Substantia nigra (tissue), 51 donors: ENCODE measurements at places on chromosomes 3 and 15.

- DNase-seq: peak; percentile 9
These were observed 67.9 kb upstream of the MITF start for GRCh38 chr3:69671082-69671952.

DNA sequence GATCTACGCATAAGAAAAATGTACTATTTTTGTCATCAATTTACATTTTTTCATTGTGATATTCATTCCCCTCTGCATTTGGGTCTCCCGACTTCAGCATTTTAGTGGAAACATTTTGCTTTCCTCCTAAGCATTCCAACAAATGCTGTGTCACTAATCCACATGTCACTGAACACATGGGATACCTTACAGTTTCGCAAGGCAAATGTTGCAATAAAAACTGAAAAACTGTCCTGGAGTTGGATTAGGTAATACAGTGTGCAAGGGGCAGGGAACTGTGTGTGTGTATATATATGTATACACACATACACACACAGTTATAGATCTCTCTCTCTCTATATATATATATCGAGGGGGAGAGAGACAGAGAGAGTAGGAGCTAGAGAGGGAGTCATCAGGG is 632.2 kb downstream of the MAGI1 start:
- DNase-seq: no peak

DNA sequence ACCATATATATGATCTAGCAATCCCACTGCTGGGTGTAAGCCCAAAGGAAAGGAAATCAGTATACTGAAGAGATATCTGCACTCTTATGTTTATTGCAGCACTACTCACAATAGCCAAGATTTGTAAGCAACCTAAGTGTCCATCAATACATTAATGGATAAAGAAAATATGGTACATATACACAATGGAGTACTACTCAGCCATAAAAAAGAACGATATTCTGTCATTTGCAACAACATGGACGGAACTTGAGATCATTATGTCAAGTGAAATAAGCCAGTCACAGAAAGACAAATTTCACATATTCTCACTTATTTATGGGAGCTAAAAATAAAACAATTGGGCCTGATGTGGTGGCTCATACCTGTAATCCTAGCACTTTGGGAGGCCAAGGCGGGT is 21.9 kb upstream of the ARNT2 start:
- no peak for DNase-seq

- DNase-seq: no peak
These were observed 26.9 kb downstream of the DNASE1L3 start for GRCh38 chr3:58183891-58184290.

GRCh38 chr3:132290833-132291232 is 26.4 kb upstream of the ACP3 start:
- DNase-seq: no peak

- no peak for DNase-seq
These were observed 171.4 kb downstream of the GREM1 start for GRCh38 chr15:32889214-32889613.

DNA sequence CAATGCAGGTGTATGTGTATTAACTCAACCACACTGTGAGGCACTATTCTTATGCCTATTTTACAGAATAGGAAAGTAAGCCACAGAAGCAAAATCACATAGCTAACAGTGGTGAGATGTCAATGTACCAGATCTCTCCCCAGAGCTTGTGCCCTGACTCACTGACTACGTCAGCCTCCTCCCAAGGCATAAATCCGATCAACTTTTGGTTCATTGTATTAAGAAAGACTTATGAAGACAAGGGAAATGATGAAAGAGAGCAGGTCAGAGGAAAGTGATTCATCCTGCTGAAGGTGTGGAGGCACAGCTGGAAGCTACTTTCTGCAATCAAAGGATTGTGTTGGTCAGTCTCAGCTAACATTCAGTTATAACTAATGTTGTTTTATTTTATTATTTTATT is 33.0 kb upstream of the SV2B start:
- DNase-seq: no peak

GRCh38 chr3:148240351-148240750 is 457.4 kb upstream of the AGTR1 start:
- no peak for DNase-seq

DNA sequence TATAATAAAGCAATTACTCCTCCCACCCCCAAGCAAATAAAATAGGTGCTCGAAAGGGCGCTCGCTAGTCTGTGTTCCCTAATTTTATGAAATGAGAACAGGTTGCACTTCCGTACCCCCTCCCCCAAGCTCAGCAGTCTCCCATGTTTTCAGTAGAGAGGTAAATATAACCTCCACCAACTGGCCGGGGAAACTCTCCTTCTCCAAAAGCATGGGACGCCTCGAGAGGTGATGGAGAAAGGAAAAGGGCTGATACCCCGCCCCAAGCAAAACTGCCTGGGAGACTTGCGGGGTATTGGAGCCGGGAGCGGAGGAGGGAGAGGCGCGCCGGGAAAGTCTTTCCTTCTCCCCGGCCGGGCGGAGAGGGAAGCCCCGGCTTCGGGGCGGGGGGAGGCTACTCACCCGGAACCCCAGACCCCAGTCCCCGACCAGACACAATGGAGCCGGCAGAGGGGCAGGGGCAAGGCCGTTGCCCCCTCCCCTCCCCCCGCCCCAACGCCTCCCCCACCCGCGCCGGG is 605 bp downstream of the DCUN1D1 start:
- DNase-seq: no peak

GRCh38 chr15:74220475-74221248 is 15.5 kb upstream of the CCDC33 start:
- DNase-seq: no peak
